ENCODE measurements at places on chromosomes 4 and X. TPM values are rescaled to one million over a fixed set of nuclear protein-coding genes. Genes with fewer than 3 reads are reported as not detected.

DNA sequence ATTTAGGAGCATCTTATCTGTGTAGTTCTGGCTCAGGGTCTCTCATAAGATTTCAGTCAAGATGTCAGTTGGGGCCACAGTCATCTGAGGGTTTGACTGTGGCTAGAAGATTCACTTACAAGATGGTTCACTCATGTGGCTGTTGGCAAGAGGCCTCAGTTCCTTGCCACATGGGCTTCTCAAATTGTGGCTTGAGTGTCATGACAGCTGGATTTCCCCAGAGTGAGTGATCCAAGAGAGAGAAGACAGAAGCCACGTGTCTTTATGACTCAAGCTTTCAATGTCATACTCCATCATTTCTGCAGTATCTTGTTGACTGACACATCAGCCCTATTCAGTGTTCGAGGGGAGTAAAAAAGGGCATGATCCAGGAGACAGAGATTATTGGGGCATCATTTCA is 131.3 kb upstream of the AP1S2 start:
- no peak for DNase-seq

DNA sequence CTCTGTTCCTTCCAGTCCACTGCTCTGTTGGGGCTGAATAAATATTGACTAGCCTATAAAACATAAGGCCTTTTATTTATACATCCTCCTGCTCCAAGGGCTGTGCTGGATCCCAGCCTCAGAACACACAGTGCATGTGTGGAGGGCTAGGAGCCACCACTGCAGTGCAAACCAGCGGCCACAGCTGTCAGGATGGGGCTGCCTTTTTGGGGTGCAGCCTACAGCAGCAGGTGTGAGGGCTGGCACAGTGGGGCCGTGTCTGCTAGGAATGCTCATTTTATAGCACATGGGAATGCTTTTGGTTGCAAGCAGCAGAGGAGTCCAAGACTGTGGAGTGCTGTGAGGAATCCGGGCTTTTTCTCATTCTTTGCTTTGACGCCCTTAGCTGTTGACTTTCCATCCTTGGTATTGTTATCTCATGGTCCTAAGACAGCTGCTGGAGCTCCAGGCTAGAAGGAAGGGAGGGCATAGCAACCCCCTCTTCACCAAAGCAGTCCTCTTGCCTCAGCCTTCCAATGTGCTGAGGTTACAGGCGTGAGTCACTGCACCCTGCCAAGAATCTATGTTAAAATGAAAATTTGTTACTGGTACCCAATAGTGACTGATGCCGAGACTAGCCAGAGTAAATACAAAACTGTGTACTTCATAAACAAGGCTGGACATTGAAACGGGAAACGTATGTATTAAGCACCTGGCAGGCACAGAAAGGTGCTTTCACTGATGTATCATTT is 334.3 kb upstream of the GATB start:
- peak; percentile 81 for DNase-seq

DNA sequence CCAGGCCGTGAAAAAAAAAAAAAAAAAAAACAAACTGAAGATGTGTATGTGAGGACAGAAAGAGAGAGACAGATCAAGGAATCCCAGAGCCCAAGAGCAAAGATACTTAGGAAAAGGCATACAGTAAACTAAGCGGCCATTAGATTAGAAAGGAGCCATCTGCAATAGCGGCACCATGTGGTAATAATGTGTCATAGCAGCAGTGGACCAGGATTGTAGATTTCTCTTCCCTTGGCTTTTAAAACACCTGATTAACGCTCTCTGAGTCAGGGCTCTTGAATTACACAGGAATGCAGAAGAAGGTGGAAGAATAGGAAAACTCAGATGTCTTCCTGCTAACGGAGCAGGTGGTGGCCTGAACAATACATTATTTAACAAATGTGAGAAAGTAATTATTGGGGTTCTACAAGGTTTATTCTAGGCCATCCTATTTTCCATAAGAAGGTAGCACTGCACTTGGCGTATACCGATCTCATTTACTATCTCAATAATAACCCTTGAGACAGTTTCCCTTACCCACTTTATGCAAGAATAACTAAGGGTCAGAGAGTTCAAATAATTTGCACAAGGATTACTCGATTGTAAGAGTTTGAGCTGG is 182.7 kb downstream of the KCNIP4 start:
- peak; percentile 66 for DNase-seq

DNA sequence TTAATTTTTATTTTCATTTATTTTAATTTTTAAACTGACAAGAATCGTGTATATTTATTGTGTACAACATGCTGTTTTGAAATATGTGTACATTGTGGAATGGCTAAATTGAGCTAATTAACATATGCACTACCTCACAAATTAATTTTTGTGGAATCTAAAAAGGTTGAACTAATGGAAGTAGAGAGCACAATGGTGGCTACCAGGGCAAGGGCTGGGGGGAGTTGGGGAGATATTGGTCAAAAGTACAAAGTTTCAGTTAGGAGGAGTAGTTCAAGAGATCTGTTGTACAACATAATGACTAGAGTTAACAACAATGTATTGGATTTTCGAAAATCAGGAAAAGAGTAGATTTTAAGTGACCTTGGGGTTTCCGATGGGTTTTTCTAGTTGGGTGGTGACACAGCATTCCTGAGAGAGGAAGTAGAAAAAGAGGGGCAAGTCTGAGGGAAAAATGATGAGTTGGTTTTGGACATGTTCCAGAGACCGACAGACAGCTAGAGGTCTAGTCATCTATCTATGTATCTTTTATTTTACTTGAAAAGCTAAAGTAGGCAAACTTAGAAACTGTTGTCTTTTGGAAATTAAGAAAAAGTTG is 23.2 kb downstream of the APOO start:
- no peak for DNase-seq

- DNase-seq = peak; percentile 42
These were observed 3.4 kb downstream of the DDX53 start for GRCh38 chrX:23003116-23003515.

GRCh38 chr4:85446141-85446861 is 28.6 kb upstream of the ARHGAP24 start:
- DNase-seq = no peak

GRCh38 chrX:13131396-13132137 is 87.1 kb upstream of the FAM9C start:
- DNase-seq = no peak

- DNase-seq = peak; percentile 45
These were observed 152.2 kb downstream of the MGST2 start for GRCh38 chr4:139817657-139818452.

DNA sequence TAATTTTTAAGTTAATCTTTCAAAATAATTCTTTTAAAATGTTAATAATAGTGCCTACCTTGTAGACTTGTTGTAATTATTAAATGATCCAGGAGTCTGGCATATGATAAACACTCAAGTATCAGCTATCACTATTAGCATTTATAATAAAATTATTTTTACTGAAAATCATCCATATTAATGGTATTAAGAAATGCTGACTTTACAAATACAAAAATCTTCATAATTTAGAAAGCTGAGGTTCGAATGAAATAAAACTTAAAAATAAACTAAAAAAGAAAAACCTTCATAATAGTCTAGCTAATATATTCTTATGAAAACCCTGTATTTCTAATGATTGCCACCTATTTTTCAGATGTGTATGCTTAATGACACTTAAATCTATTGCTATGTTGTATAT is 5.2 kb downstream of the MGARP start:
- DNase-seq = no peak

DNA sequence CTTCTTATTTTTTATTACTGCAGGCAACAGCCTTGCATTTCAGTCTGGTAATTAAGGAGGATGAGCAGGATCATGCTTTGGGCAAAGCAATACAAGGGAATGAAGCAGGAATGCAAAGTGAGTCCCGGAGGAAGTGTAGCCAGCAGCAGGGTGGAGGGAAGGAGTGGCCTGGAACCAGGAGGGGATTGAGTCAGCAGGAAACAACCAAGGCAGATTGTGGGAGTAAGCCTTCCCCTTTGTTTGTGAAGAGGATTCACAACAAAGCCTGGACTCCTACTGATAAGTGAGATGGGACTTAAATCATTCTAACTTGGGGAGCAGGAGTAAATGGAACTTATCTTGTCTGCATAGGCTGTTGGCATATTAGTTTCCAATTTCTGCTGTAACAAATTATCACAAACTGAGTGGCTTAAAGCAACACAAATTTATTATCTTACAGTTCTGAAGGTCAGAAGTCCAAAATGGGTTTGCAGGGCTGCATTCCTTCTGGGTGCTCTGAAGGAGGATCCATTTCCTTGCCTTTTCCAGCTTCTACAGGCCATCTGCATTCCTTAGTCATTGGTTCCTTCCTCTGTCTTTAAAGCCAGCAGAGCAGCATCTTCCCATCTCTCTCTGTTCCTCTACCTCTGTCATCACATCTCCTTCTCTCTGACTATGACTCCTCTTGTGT is 93.2 kb upstream of the AP1S2 start:
- peak; percentile 59 for DNase-seq

DNA sequence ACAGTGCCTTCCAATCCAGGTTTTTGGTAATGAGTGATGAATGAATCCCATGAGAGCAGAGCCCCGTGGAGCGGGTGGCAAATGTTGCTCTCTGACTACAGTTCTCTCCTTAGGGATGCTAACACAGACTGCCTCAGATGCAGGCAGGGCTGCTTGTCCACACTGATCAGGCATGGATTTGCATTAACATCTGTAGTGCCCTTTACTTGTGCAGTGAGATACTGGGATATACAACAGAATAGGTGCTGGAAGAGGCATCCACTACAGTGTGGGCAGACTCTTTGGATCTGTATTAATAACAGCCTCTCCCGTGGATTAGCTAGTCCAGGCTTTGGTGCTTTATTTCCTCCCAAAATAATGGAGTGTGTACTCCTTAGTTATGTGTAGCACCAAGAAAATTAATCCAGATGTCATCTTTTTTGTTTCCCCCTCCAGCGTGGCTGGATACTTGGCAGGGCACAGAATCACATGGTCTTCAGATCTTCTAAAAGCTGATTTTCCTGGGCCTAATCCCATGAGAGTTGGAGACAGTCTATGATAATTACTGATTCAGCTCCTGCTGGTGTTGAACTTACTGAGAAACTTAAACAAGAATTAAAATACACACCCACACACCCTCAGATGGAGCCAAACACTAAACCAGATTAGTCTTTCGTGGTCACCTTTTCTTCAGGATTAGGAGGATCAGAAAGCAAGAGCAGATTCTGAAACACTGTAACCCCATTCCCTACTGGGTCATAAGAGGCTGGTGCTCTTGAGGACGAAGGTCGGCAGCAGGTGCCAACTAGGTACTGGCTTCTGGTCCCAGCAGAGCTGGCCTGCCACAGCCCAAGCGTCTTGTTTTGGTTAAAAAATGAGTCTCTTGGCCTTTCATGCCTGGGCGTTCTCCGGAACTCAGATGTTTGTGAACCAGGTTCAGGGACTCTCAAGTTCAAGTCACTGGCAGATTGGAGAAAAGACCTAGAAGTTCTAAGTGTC is 23.1 kb upstream of the NAP1L5 start:
- DNase-seq = peak; percentile 54

- no peak for DNase-seq
These were observed 45.0 kb downstream of the TMEM165 start for GRCh38 chr4:55440786-55441185.

DNA sequence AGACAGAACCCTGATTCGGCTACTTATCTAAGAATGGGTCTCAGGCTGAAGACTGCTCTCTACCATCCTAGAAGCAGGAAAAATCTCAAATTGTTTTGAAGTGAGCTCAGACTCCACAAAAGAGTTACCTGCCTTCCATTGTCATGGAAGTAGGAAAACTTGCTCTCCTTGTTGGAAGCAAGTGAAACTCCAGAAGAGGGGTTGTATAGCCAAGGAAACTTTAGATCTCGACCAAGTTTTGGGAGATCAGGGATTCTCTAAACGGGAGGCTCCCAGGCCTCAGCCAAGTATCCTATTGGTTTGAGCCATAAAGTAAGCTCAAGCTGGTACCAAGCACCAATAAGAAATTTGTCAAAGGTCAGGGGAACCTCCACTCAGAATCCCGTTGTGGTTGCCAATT is 9.2 kb upstream of the FHDC1 start:
- DNase-seq = no peak

- no peak for DNase-seq
These were observed 19.8 kb upstream of the TBC1D14 start for GRCh38 chr4:6889736-6890324.

DNA sequence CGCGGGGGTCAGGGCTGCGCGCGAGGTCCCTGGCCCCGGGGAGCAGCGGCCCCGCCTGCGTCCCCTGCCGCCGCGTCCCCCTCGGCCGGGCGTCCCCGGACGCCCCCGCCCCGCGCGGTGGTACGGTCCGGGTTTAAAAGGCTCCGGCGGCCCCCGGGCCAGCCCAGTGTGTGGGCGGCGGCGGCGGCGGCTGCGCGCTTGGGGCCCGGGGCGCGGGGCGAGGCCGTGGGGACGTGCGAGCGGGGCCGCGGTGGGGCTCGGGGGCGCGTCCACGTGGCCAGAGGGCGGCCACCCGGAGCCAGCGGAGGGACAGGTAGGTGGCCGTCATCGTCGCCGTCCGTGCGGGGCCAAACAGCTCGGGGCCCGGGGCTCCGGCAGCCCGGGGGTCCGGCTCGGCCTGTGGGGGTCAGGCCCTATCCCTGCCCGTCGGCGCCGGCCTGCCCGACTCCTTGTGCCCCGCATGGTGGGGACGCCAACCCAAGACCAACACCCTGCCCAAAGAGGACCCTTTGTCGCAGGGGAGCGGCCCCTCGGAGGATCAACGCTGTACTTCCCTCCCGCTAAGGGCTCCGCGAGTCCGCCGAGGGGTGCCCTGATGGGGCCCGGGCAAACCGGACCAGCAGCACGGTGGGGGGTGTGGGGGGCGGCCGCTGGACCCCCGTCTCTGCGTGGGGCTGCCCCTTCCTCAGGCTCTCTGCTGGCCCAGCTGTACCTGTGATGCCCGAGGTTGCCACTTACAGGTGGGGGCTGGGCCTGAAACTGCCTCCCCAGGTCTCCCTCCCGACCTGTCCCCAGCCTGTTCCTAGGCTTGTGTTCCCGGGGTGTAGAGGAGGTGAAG is at the start of gene PLXNA3:
TSS of gene PLXNA3 (plus strand) at position 166 of the 838 bp plus-strand sequence. CDS start 1,903 bp downstream, outside the sequence.
- no peak for DNase-seq

- no peak for DNase-seq
These were observed 73.3 kb downstream of the NAT8L start for GRCh38 chr4:2132438-2132837.

- DNase-seq = peak; percentile 72
These were observed 91.9 kb downstream of the TENT5D start for GRCh38 chrX:80511969-80512760.

DNA sequence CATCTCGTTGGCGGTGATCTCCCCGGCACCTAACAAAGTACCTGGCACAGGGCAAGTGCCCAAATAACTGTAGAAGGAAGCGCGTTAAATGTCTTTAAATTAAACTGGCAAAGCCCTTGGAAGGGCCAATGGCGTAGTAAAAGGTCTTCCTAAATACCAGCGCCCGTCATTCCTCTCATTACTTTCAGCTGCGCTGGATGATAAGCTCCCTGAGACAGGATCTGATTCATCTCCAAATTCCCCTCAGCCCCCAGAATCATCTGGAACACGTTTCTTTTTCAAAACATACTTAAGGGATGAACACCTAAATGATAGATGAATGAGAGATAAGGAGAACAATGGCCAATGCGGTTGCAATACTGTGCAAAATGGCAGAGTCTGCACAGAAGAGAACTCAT is 95.1 kb downstream of the AFAP1 start:
- DNase-seq = peak; percentile 99

Gene TRIM75
- not detected for total RNA-seq

Gene TMPRSS11D
- 0.09 TPM for total RNA-seq

Gene DDX53
- total RNA-seq = not detected

Gene CSAG1
- not detected for total RNA-seq

Gene GPR34
- not detected for total RNA-seq

Gene TLR6
- total RNA-seq = 5.0 TPM

Gene SHROOM2
- total RNA-seq = not detected
